ENCODE measurements at places on chromosomes 4 and X.

DNA sequence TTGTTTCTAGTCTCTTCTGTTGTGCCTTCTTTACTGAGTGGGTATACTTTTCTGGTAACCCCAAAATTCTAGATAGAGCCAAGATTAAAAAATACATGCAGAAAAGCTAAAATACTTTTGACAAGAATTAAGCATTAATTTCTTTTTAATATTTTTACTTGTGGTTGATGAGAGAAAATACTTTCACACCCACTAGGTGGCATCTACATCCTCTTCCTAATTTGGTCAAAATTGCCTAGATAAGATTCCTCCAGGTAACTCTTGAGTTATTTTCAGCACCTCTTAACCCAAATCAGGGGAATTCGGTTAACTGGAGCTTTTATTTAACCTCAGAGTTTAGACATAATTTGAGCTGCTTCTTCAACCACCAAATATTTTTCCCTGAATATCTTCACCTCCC is 28.4 kb upstream of the COX7B2 start:
- DNase-seq = peak; percentile 1

DNA sequence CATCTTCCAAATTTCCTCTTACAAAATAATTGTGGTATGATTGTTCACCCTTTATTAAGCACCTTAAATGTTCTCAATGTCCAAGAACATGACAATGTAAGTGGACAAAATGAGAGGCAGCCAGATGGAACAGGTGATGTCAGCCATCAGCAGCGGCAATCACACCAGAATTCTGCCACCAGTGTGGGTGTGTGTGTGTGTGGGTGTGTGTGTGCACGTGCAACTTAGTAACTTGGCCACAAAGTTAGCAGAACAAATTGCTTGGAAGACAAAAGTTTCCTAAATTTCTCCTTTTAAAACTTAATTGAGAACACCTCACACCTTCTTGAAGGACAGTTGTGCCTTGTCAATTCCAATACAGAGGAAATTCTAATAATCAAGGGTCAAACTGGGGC is 18.7 kb downstream of the LNX1 start:
- DNase-seq = no peak

- DNase-seq = no peak
These were observed 246.3 kb upstream of the ANKRD50 start for GRCh38 chr4:124958847-124959246.

- DNase-seq = no peak
These were observed 36.9 kb downstream of the SNCA start for GRCh38 chr4:89800012-89800516.

GRCh38 chrX:133290076-133290475 is 71.9 kb upstream of the TFDP3 start:
- peak; percentile 48 for DNase-seq

GRCh38 chr4:659851-660250 is 14.2 kb downstream of the ATP5ME start:
- no peak for DNase-seq

- DNase-seq = peak; percentile 10
These were observed 1.6 kb upstream of the NDST3 start for GRCh38 chr4:118032691-118033090.

DNA sequence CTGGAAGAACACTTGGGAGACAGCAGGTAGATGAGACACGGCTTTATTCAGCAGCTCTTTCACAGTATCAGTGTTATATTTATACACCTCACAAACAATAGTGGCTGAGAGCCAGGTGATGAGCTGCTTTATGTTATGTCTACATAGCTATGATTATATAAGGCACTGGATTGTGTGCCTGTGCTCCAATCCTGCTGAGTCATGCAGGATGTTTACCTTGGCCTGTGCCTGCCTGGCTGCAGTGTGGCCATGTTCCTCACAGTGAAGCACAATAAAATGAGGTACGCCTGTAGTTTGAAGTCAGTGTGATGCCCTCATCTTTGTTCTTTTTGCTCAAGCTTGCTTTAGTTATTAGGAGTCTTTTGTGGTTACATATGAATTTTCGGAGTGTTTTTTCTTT is 31.3 kb downstream of the CXCL13 start:
- peak; percentile 83 for DNase-seq

DNA sequence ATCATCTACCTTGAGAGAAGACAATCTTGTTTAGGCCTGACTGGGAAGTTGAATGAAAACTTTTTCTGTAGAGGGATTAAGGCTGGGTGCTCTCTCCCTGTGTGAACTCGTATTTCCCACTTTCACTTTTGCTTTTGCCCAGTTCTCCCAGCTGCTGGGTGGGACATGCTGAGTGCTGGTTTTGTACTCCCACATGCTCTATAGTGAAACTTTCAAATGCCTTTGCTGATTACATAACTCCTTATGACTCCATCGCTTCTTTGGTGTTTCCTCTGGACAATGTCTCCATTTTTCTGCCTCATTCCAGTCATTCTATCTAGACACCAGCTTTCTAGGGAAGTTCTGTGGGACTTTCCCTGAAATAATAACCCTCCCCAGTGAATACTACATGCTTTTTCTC is 100.5 kb downstream of the CLNK start:
- DNase-seq = peak; percentile 76

GRCh38 chr4:112449708-112450107 is 66.3 kb downstream of the NEUROG2 start:
- no peak for DNase-seq

GRCh38 chr4:187944179-187944578 is 51.4 kb upstream of the ZFP42 start:
- no peak for DNase-seq

GRCh38 chr4:108426493-108426892 is 193.9 kb upstream of the RPL34 start:
- DNase-seq = peak; percentile 65

DNA sequence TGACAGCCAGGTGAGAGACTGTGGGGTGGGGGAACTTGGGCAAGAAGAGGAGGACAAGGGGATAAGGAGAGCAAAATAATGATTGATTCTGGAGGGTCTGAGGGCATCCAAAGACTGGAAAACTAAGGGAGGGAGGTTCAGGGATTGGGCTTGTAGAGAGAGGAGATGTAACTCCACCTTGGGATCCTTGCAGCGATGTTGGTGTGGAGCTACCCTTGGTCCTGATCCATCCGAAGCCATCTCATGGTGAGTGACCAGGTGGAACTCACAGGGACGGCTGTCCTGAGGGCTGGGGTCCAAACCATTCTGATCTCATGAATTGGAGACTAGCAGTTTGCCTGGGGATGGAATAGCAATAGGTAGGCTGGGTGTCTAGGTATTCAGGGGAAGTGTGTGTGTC is 1.4 kb upstream of the RAB41 start:
- no peak for DNase-seq

DNA sequence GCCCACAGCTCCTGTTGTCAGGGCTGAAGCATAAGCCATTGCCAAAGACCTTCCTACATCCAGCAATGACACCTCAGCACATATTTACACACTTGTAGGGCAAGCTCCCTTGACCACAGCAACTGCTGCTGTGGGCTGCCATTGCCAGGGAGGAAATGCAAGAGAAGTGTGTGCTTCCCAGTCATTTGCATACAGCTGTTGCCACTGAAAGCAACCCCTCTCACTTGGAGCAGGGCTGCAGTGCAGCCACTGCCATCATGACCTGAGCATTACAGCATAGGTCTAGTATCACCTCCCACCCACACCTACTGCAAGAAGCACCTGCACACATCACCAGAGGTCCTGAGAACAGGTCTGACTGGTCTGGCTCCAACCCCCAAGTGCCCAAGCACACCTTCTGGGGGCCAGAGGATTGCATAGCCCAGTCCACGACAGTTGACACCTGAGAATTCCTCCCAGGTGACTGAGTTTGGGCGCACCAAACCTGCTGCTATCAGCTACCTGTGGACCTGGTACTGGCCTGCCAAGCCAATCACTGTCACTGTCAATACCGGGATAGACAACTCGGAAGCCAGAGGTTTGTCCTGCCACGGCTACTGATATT is 636.5 kb upstream of the SLIT2 start:
- DNase-seq = no peak

GRCh38 chr4:138488533-138488932 is 246.4 kb upstream of the SLC7A11 start:
- DNase-seq = peak; percentile 1

DNA sequence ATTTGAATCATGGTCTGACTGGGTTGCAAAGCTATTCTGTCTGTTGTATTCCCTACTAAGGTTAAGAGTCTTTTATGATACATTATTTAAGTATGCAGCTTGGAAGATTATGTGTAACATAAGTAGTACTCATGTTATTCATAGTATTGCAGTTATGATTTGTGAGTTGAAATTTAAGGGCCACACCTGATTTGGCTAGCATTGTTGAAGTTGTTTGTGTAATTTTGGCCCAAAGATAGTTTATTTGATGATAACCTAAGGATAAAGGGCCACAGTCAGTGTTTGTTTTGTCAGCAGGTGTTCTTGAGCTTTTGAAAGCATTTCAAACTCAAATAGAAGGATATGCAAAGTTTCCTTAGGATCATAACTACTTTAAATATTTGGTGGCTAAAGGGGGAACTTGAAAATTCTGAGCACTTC is 38.9 kb downstream of the NUDT9 start:
- DNase-seq = peak; percentile 1

DNA sequence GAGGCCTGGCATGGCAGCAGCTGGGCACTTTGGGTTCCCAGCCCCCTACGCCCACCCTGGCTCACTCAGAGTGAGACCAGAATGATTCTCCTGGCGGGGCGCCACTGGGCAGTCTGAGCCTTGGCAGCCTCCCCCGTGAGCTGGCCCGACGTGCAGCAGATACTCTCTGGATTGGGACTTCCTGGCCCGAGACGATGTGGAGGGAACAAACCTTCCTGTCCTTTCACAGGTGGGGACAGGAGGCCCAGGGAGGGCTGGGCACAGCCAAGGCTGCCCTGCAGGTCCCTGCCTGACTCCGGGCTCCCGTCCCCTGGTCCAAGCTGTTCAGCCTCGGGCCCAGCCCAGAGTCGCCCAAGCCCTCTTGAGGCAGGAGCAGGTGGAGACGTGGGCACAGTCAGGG is 17.9 kb upstream of the ADD1 start:
- DNase-seq = no peak

- DNase-seq = peak; percentile 33
These were observed 693 bp downstream of the ATP10D start for GRCh38 chr4:47485768-47486167.

DNA sequence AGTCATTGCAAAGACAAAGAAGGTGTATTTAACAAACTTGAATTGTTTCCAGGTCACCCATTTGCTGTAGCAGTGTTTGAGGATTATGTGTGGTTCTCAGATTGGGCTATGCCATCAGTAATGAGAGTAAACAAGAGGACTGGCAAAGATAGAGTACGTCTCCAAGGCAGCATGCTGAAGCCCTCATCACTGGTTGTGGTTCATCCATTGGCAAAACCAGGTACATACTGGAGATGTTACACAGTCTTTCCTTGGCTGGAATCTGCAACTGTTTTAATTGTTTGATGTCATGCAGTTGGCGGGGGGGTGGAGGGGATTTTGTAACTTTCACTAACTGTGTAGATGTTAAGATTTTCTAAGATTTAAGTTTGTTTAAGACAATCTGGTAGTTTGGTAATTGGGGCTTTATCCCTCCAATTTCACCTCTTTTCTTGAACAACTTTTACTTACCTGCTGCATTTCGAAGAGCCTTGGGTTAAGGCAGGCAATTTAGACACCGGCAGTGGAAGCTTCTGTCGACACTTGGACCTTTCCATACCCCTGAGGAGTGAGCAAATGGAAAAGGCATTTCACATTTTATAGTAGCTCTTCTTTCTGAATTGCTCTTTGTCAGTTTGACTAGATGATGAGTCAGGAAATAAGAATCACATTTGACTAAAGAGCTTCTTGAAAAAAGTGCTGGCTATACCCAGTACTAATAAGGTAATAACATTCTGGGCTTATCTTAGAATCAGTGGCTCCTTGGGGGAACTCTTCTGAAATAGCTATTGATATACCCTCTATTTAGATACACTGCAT is 67.4 kb downstream of the EGF start:
- DNase-seq = peak; percentile 51

GRCh38 chr4:126753592-126753991 is 879.2 kb upstream of the INTU start:
- no peak for DNase-seq

- no peak for DNase-seq
These were observed 46.5 kb upstream of the SOD3 start for GRCh38 chr4:24748758-24749350.

GRCh38 chr4:95764961-95765360 is 74.9 kb upstream of the PDHA2 start:
- no peak for DNase-seq

- no peak for DNase-seq
These were observed 133.8 kb downstream of the KLHL13 start for GRCh38 chrX:117982694-117983392.

DNA sequence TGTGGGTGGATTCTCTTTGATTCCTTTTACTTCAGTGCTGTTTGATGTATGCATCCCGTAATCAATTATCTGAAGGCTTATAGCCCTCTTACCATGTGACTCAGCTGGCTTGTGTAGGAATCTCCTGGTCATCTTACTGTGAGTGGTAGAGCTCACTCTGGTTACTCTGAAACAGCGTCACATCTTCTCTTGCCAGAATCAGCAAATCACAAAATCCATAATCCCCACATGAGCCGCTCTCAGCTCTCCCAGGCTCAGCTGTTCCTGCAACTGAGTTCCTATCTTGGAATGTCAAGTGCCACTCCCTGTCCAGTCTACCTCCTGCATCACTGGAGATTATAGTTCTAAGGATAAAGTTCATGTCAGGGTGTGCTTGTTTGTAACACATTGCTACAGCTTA is 278.0 kb downstream of the FBXO8 start:
- peak; percentile 61 for DNase-seq

DNA sequence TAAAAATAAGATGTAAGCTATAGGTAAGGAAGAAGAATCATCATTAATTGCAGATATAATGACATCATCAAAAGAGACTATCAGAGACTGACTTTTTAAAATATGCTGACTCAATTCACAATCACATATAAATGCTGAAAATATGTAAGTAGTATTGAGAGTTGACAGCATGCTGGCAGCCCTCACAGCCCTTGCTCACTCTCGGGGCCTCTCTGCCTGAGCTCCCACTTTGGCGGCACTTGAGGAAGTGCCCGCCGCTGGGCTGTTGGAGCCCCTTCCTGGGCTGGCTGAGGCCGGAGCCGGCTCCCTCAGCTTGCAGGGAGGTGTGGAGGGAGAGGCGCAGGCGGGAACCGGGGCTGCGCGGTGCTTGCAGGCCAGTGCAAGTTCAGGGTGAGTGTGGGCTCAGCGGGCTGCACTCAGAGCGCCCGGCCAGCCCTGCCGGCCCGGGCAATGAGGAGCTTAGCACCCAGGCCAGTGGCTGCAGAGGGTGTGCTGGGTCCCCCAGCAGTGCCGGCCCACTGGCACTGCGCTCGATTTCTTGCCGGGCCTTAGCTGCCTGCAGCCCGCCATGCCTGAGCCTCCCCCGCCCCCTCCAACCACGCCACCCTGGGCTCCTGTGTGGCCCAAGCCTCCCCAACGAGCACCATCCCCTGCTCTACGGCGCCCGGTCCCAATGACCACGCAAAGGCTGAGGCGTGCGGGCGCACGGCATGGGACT is 68.9 kb downstream of the RAB28 start:
- no peak for DNase-seq

- no peak for DNase-seq
These were observed 1512.9 kb downstream of the PCDH19 start for GRCh38 chrX:98897191-98897590.

GRCh38 chr4:118732591-118733330 is 47.6 kb downstream of the METTL14 start:
- DNase-seq = peak; percentile 73

GRCh38 chr4:185695743-185696142 is 116.3 kb downstream of the SORBS2 start:
- DNase-seq = no peak

- DNase-seq = no peak
These were observed 1877.9 kb upstream of the PCDH7 start for GRCh38 chr4:28842271-28842670.
